ENCODE measurements at places on chromosomes 11 and 22. TPM values are rescaled to one million over a fixed set of nuclear protein-coding genes. Genes with fewer than 3 reads are reported as not detected.

Gene GPHA2
- not detected for total RNA-seq

Gene INPP5J
- total RNA-seq: 0.12 TPM

Gene CALCB
- total RNA-seq: not detected

Gene EFCAB6
- 2.4 TPM for total RNA-seq

Gene SVIP
- 9.1 TPM for total RNA-seq

Gene RPS13
- total RNA-seq: 807 TPM

Gene SCUBE2
- total RNA-seq: 5.5 TPM

Gene CLMP
- total RNA-seq: 146 TPM

Gene OR10A5
- total RNA-seq: not detected

Gene SLC37A4
- total RNA-seq: 7.8 TPM

Gene OR9Q1
- total RNA-seq: not detected

Gene DGCR2
- 30.1 TPM for total RNA-seq

Gene UBQLNL
- 0.13 TPM for total RNA-seq

All from aortic smooth muscle cell (primary cell).